ENCODE measurements at places on chromosomes 4 and X.

GRCh38 chr4:114606245-114606644 is 7.6 kb downstream of the UGT8 start:
- DNase-seq, result no peak

GRCh38 chrX:48910926-48911411 is 477 bp downstream of the SLC35A2 start:
- no peak for DNase-seq

GRCh38 chr4:71402616-71403015 is 63.8 kb downstream of the SLC4A4 start:
- no peak for DNase-seq

GRCh38 chrX:45172890-45173289 is 27.8 kb downstream of the DIPK2B start:
- no peak for DNase-seq

GRCh38 chr4:113077575-113077974 is 28.1 kb downstream of the ANK2 start:
- DNase-seq, result no peak

- DNase-seq, result no peak
These were observed 28.3 kb downstream of the SEPTIN11 start for GRCh38 chr4:76977736-76978350.

- DNase-seq, result no peak
These were observed 61.1 kb downstream of the IQCM start for GRCh38 chr4:149754526-149754925.

DNA sequence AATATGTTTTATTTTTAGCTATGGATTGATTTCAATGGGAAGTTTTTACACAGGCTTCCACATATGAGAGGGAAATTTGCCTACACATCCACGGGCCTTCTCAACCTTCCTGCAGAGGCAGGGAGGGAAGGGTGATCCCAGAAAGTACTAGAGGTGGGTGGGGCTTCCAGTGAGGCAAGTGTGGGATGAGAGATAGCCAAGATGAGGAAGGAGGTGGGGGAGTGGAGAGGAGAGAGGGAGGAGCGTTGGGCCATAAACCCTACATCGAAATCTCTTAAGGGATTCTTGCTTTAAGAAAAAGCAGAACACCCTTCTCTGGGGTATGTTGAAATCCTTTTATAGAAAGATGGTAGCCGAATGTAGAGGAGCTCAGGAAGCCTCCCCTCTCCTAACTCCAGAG is 19.0 kb downstream of the NKX6-1 start:
- no peak for DNase-seq

- no peak for DNase-seq
These were observed 67.6 kb downstream of the PPP2R2C start for GRCh38 chr4:6404611-6405396.

GRCh38 chr4:38113132-38113531 is 152.9 kb downstream of the PTTG2 start:
- DNase-seq, result no peak

GRCh38 chr4:45992728-45993127 is 131.1 kb downstream of the GABRG1 start:
- no peak for DNase-seq

- no peak for DNase-seq
These were observed 226.0 kb upstream of the MAB21L2 start for GRCh38 chr4:150355858-150356455.

- no peak for DNase-seq
These were observed 291.3 kb upstream of the ANKRD50 start for GRCh38 chr4:125003840-125004239.

Measured in cortex of kidney (tissue), 1 donor.